NCI-H2081 (cell line): ENCODE measurements at places on chromosomes 5 and 9.

GRCh38 chr5:105101577-105101976 is 1539.0 kb upstream of the NUDT12 start:
- no peak for DNase-seq

GRCh38 chr9:71719088-71719487 is 49.2 kb downstream of the CEMIP2 start:
- DNase-seq: no peak

DNA sequence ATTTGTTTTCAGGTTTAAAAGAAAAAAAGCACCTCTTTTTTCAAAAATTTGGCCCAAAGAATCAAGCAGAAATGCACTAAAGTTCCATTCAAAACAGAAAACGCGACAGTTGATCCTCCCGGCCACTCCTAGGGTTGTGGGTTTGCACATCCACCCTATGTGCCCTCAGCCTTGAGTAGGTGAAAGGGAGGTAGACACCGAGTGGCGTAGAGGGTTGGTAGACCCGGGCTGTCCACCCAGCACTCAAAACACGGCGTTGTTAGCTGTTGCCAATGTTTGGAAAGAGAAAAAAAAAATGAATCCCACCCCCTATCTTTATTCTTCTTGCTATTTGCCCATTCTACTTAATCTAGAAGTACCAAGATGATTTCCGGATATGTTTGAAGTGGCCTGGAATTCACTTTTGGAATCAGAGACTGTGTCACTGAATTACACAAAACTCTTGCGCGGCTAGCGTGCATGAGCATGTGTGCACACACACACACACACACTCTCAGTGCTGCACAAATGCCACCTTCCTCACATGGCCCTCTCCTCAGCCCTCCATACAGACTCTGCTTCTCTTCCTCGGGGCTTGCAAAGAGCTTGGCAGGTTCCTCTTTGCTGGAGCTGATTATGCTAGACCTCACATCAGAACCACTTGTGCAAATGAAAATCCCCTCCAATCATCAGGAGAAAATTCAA is 110.2 kb upstream of the HAND1 start:
- DNase-seq: no peak

DNA sequence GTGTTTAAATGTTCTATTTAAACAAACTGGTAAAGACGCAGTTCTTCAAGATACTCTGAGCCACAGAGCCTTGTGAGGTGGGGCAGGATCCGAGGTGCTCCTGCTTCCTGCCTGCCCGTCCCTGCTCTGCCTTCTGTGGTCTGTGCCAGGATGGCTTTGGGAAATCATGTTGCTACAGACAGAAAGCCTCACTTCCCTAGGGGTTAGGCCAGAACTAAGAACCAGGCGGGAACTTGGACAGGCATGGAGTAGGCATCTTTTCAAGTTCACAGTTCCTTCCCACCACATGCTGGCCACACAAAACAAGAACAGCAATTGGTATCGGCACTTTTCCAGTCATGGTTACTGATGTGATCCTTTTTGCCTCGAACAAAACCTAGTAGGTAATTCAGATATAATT is 67.7 kb upstream of the SPOCK1 start:
- DNase-seq: no peak

- DNase-seq: no peak
Measured at GRCh38 chr5:84729326-84729725, 344.6 kb upstream of the EDIL3 start.

GRCh38 chr5:29229461-29229860 is 1964.0 kb upstream of the CDH6 start:
- no peak for DNase-seq

- DNase-seq: no peak
Measured at GRCh38 chr5:52853650-52854049, 65.9 kb downstream of the ITGA1 start.

GRCh38 chr5:139845846-139846681 is 50.5 kb downstream of the PSD2 start:
- no peak for DNase-seq

GRCh38 chr9:86405086-86405491 is 50.9 kb upstream of the TUT7 start:
- no peak for DNase-seq

- no peak for DNase-seq
Measured at GRCh38 chr5:84281383-84281782, 103.3 kb downstream of the EDIL3 start.

GRCh38 chr5:33557605-33558004 is 116.8 kb downstream of the TARS1 start:
- no peak for DNase-seq

GRCh38 chr5:52043543-52043942 is 660.3 kb downstream of the ISL1 start:
- DNase-seq: peak; percentile 77
